Esophagus squamous epithelium (tissue), 5 donors: ENCODE measurements at places on chromosomes 11 and 22.

DNA sequence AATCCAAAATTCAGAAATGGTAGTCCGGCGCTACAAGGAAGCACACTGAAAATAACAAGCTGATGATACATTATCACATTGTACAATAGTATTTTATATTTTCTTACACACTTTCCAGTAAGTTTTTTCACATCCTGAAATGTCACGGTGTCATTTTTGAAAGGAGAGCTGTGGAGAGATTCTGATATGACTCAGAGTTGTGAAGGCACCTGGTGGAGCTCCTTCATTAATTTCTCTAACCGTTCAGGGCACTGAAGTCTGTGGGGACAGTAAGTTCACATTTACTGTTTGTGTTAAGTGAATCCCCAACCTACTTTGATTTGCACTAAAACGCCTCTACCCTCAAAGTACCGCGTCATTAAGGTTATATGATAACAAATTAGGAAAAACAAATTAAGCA lies 13.3 kb downstream of the LDHAL6A start:
- no peak for DNase-seq

GRCh38 chr11:57979532-57980079 lies 44.1 kb upstream of the OR9Q1 start:
- DNase-seq: no peak

GRCh38 chr11:30358536-30358935 lies 35.6 kb downstream of the ARL14EP start:
- no peak for DNase-seq

DNA sequence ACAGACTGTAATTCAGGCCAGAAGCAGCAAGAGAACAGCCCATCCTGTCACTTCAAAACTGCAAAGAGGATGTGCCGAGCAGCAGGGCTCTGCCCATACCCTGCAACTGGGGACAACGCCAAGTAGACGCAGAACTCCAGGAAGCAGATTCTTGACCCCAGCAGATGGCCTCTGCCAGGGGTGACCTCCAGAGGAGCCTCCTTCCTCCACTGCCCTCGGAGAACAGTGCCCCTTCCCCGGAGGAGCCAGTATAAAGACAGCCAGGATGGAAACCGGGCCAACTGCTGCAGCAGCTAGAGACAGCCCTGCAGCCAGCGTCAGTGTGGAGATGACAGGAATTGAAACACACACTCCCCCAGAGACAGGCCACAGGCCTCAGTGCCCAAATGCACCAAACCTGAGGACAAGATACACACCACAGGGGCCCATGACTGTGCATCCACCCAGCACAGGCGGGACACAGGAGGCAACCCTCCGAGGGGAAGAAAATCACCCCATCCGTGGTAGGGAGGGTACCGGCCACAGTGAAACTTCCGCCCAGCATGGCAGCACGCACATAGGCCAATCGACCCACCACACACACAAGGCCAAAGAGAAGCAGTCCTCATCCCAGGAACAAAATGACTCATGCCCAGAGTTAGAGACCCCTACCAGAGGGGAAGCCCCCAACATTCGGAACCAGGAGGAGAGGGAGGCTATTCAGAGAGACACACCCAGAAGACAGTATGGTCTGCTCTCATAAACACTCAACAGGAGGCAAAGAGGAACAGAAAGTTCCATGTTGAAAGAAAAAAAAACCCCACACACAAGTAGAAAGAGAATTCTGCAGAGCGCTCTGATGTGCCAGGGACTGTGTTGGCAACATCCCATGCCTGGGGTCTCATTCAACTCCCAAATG lies 5.6 kb downstream of the AHNAK start:
- DNase-seq: no peak

- no peak for DNase-seq
Measured at GRCh38 chr22:35561796-35562526, 21.3 kb downstream of the RASD2 start.

GRCh38 chr11:1150769-1151365 lies 6.9 kb upstream of the MUC5AC start:
- DNase-seq: no peak

DNA sequence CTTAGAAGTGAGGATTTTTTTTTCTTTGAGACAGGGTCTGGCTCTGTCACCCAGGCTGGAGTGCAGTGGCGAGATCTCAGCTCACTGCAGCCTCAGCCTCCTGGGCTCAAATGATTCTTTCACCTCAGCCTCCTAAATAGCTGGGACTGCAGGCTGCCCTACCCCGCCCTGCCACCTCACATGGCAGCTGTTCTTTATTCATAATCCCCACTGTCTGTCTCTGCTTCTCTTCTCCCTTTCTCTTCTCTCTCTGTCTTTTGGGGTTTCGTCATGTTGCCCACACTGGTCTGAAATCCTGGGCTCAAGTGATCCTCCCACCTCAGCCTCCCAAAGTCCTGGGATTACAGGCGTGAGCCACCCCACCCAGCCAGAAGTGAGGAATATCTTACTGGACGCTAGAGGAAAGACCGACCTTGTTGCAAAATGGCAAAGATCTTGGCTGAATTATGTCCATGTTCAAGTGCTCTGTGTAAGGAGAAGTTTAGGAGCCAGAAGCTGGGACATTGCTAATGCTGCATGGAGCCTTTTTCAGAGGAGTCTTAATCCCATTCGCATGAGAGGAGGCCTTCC lies 21.9 kb downstream of the KRTAP5-5 start:
- DNase-seq: no peak

DNA sequence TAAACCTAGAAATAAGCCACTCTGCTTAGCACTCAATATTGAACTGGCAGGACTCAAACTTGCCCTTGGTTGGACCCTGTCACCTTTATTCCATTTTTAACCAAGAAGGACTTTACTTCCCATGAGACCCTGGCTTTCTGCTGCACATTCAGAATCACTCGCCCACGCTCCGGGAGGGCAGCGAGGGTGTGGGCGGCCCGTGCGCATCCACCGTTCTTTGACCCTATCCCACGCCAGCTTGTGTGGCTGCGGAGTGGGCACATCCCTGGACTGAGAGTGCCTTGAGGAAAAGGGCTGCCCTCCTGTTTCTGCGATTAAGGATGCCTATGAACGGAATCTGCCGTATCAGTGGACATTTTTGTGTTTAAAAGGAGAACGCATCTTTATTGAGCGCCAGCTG lies 39.6 kb downstream of the TRIM44 start:
- no peak for DNase-seq

DNA sequence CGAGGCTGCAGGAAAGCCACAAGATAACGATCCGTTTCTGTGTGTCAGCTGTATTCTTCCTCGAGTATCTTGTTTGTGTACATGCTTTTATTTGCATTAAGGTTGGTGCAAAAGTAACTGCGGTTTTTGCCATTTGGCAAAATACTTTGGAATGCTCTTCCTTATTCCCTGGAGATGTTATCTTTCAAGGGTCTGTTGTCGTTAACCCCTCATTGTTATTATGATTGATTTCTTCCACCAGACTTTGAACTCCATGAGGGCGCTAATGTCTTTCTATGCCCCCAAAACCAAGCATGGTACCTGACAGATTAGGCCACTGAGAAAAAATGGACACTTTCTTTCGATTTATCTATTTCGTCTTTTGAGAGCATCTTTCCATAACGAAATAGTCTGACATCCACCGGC lies 563 bp upstream of the PSMA1 start:
- DNase-seq: no peak

DNA sequence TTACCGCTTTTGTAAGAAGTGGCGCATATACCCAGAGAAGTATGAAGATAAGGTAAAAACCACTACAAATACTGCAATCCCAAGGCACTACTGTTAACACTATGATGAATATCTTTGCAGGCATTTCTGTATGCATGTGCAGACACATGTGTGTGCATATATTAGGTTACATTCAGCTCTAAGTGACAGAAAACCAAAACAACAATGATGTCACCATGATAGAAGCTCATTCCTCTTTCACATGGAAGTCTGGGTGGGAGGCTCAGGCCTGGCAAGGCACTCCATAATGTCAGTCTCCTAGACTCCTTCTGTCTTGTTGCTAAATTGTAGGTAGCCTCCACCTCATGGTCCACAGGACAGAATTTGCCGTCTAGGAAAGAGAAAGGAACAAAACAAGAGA lies 63.0 kb upstream of the SLC6A5 start:
- no peak for DNase-seq

DNA sequence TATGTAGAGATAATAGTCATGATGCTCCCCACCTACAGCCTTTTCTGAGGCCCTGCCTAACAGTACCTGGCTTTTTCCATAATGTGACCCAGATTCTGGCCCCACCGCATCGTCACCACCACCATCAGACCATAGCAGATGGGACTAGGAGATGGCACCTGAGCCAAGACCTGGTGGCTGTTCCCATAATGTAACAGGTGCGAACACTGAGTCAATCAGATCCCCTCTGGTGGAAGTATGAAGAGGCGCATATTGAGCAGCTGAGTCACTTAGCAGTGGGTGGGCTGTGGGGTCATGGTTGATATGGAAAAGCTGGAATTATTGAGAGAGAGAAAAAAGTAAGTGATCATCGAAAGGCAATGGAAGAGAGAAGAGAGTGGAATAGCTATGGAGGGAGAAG lies 578.0 kb upstream of the CADM1 start:
- DNase-seq: no peak

- no peak for DNase-seq
Measured at GRCh38 chr11:84212468-84213390, 926.6 kb upstream of the CCDC90B start.

DNA sequence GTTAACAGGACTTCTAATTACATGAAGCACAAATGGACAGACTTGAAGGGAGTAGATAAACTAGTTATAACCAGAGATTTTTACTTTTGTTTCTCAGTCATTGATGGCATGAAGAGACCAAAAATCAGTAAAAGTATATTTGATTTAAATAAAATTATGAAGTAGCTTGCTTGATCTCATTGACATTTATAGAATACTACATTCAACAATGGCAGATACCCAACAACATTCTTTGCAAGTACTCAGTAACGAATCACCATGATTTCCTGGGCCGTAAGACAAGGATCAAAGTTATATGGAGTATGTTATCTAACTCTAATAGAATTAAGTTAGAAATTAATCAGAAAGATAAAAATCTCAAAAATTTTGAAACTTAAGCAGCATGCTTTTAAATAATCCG lies 317.6 kb downstream of the TBC1D22A start:
- no peak for DNase-seq

- no peak for DNase-seq
Measured at GRCh38 chr11:70555078-70555477, 156.7 kb downstream of the CTTN start.

DNA sequence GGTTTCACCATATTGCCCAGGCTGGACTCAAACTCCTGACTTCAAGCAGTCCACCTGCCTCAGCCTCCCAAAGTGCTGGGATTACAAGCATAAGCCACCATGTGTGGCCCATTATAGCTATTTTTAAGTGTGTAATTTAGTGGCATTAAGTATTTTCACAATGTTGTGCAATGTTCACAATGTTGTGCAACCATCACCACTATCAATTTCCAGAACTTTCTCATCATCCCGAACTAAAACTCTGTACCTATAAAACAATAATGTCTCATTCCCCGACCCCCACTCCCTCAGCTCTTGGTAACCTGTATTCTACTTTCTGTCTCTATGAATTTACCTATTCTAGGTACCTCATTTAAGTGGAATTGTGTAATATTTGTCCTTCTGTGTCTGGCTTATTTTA lies 7.5 kb downstream of the CFAP68 start:
- no peak for DNase-seq

DNA sequence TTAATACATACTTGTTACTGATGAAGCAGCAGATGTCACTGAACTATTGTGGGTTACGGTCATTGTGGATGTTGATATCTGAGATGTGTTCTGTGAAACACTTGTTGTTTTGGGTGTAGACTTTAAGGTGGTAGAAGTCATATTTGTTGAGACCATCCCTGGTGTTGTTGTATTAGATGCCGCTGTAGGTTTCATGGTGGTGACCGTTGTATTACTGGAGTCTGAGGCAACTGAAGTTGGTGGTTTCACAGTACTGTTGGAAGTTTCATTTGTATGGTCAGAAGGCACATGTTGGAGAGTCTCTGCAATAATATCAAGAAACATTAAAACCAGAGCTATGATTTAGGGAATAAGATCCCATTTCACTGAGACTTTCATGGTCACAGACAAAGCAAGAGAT lies 50.7 kb downstream of the TMEM123 start:
- no peak for DNase-seq

GRCh38 chr11:46296528-46297448 lies 19.3 kb downstream of the CREB3L1 start:
- DNase-seq: no peak

DNA sequence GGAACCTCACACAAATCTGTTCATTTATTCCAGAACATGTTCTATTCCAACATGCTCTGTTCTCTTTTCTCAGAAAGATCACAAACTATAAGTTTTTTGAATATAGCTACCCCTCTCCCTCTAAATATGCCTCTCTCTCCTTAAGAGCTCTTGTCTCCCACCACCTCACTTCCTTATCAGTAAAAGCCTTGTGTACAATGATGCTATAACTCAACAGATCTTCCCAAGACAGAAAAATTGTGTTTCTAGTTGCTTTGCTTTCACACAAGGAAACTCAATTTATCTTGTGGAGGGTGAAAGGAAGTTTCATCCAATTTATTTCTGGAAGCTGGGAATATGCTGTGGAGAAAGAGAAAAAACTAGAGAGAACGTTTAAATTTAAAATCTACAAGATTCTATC lies 64.4 kb downstream of the FAM76B start:
- no peak for DNase-seq

DNA sequence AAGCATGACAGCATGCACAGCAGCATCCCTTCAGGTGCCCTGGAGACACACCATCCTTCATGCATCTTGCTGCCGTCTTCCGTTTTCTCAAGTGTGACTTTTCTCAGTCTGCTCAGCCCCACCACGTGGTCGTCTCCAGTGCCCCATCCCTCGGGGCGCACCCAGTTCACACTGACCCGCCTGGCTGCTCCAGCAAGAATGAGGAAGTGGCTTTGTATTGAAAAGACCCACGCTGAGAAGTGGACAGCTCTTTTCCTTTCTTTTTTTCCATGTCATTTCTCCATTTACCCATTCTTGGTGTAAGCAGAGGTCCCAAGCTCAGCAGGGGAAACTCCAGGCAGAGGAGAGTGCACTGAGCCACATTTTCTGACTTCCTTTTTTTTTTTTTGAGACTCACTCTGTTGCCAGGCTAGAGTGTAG lies 14.5 kb downstream of the SERPINH1 start:
- DNase-seq: no peak

GRCh38 chr11:34219941-34220370 lies 114.5 kb downstream of the NAT10 start:
- no peak for DNase-seq

DNA sequence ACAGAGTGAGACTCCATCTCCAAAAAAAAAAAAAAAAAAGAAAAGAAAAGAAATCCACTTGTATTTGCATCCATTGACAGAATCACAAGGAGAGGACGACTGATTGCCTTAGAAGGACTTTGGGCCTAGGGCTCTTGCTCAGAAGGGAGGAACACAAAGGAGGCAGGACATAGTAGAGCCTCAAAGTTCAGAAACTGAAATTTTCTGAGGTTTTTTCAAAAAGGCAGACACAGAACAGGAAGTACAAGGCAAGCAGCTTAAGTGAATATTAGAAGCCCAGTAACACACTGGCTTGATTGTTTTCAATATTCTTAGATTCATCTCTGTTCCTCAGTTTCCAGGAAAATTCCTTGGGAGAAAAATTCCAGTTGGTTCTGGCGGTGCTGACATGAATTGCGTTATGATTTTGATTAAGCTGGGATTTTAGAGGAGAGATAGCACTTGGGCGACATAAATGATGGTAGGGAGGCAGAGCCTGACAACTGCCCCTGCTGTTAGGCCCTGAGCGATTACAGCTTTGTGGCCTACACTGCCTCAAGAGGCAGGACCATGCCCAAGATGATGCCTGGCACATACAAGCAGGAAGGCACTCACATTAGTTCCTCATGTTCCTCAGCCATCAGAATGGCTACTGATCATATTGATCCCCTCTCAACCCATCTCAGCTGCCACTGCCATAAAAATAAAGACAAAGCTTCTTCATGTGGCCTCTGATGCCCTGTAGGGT lies 15.3 kb downstream of the CLPB start:
- DNase-seq: no peak

GRCh38 chr11:8202516-8203413 lies 33.9 kb upstream of the RIC3 start:
- DNase-seq: no peak
